ENCODE measurements at places on chromosomes 1 and 21. TPM values are rescaled to one million over a fixed set of nuclear protein-coding genes. Genes with fewer than 3 reads are reported as not detected.
A peak's percentile ranks its signal among the peaks of the same experiment; 100 is the strongest.

- H3K36me3 ChIP-seq, result no peaks in the 10 kb centered on the region
- H3K4me3 ChIP-seq, result no peak overlapping the region
- no peak overlapping the region for H3K27ac ChIP-seq
- DNase-seq, result peak; percentile 27
Observed at GRCh38 chr1:119288751-119289150, 79.8 kb upstream of the HAO2 start.

- H3K4me1 ChIP-seq, result no peaks in the 10 kb centered on the region
- no peak overlapping the region for H3K27ac ChIP-seq
- H3K27me3 ChIP-seq, result peaks cover 8% of the 10 kb centered on the region
- no peaks in the 10 kb centered on the region for H3K36me3 ChIP-seq
- DNase-seq, result no peak
Observed at GRCh38 chr21:43286196-43286595, 117.4 kb downstream of the CRYAA start.

DNA sequence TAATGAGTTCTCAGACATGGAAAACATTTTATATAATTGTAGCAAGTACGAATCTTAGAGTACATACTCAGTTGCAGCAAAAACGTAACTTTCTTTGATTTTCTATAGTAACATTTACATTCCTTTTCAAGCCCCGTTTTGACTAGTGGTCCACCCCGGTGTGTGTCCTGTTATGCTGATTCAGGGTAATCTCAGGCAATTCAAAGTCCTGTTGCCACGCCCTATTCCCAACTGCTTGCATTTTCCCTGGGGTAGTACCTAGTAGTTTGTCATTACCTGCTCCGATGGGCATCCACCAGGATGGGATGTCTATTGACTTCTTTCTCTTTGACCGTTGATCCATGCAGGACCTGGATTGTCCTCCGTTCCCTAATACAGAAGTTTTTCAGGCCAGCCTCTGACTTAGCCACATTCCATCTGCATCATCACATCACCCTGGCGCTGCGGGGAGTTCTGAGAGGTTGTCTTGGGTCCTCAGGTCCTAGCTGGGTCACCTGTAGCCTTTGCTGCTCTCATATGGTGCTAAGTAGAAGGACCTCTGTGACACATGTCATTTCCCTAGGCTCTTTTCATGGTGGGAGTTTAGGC lies 15.0 kb upstream of the FCAMR start:
- no peak overlapping the region for H3K4me3 ChIP-seq
- no peak overlapping the region for H3K27ac ChIP-seq
- peaks cover 13% of the 10 kb centered on the region for H3K4me1 ChIP-seq
- H3K36me3 ChIP-seq, result no peaks in the 10 kb centered on the region

- no peaks in the 10 kb centered on the region for H3K36me3 ChIP-seq
- peaks cover 55% of the 10 kb centered on the region for H3K27me3 ChIP-seq
- no peak overlapping the region for H3K4me3 ChIP-seq
- DNase-seq, result no peak
- no peaks in the 10 kb centered on the region for H3K4me1 ChIP-seq
- no peak overlapping the region for H3K27ac ChIP-seq
Observed at GRCh38 chr1:17377325-17377953, 5.4 kb downstream of the PADI6 start.

- peaks cover 2% of the 10 kb centered on the region for H3K27me3 ChIP-seq
- peak overlapping the region; percentile 70 for H3K4me3 ChIP-seq
- peaks cover 82% of the 10 kb centered on the region for H3K4me1 ChIP-seq
- peak; percentile 82 for DNase-seq
Observed at GRCh38 chr1:201636510-201636971, 97.6 kb downstream of the NAV1 start.

GRCh38 chr1:75765697-75766355 lies 20.2 kb upstream of the RABGGTB start:
- H3K27me3 ChIP-seq, result no peaks in the 10 kb centered on the region
- DNase-seq, result peak; percentile 80
- peak overlapping the region; percentile 69 for H3K4me3 ChIP-seq
- peaks cover 9% of the 10 kb centered on the region for H3K36me3 ChIP-seq
- H3K27ac ChIP-seq, result peak overlapping the region; percentile 92

GRCh38 chr1:31214316-31215064 lies 25.2 kb downstream of the NKAIN1 start:
- peaks cover 21% of the 10 kb centered on the region for H3K27me3 ChIP-seq
- peaks cover 16% of the 10 kb centered on the region for H3K36me3 ChIP-seq
- no peaks in the 10 kb centered on the region for H3K4me1 ChIP-seq
- H3K27ac ChIP-seq, result no peak overlapping the region

DNA sequence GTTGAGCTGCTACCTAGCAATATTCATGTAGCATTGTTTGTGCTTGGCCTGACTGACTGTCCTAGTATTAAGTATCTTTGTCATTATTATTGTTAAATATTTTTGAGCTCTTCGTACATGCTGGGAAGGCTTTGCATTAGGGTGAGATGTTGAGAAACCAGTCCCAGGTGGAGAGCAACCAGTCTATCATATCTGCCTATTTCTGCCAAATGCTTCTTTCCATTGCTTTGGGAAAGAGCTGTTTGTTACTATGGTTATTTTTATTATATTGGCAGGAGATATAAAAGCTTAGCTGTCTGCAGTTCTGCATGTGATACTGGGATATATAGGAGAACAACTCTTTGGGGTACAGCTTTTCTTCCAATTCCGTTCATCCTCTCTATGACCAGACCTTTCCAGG lies 85.1 kb downstream of the CLDN17 start:
- DNase-seq, result no peak
- peaks cover 4% of the 10 kb centered on the region for H3K36me3 ChIP-seq
- H3K27me3 ChIP-seq, result no peaks in the 10 kb centered on the region
- H3K4me3 ChIP-seq, result no peak overlapping the region

DNA sequence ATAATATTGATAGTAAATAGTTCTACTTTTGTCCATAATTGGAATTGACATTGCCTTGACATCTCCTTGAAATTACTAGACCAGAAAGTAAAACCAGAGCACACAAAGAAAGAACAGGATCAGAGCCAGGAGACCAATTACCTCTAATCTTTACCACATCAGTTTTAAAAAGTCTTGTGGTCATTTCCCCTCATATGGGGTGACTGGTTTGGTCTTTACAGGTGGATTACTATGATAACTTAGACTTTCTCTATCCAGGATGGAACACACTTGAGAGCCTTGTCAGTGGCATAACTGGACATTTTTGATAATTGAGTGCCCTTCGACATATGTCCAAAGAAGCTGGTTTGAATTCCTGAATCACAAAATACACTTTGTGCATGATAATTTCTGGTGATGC lies 1148.1 kb upstream of the NCAM2 start:
- H3K4me3 ChIP-seq, result no peak overlapping the region
- H3K36me3 ChIP-seq, result peaks cover 2% of the 10 kb centered on the region
- no peak for DNase-seq
- no peaks in the 10 kb centered on the region for H3K27me3 ChIP-seq
- no peak overlapping the region for H3K27ac ChIP-seq

- no peaks in the 10 kb centered on the region for H3K36me3 ChIP-seq
- H3K4me3 ChIP-seq, result no peak overlapping the region
- no peak overlapping the region for H3K27ac ChIP-seq
- DNase-seq, result no peak
Observed at GRCh38 chr1:3071565-3072390, 2.8 kb downstream of the PRDM16 start.

DNA sequence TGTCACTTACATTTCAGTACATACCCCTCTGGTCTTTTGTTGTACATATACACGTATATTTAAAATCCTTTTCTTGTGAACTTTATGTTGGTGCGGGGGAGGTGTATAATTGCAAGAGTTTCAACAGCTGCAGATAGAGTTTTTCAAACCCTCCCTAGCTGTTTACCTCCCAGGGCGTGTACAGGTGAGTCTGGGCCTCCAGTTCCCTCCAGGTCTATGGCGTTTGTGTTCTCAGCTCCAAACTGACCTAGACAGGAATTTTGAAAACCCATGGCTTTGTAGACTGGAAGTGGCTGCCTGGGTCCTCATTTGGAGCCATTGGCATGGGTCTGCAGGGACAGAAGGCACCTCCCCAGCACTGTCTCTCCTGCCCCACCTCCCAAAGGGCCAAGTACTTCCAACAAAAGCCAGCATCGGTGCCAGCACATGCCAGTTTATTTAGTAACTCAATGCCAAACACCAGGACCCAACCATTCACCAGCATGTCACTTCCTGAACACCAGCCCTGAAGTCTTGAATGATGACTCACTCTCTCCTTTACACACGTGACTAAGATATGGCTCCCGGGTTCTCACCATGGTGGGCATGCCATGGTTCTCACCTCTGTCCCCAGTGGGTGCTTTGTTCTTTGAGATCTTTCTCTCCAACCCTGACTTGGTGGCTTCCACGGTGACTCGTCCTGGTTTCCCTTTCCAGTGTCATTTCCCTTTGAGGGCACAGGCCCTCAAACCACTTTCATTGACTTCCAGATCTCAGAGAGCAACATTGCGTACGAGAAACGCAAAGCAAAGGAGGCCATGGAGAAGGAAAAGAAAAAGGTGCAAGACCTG lies 57.3 kb upstream of the EFHD2 start:
- peaks cover 64% of the 10 kb centered on the region for H3K4me1 ChIP-seq
- H3K4me3 ChIP-seq, result peak overlapping the region; percentile 32
- DNase-seq, result peak; percentile 73
- H3K27me3 ChIP-seq, result no peaks in the 10 kb centered on the region
- peak overlapping the region; percentile 79 for H3K27ac ChIP-seq

DNA sequence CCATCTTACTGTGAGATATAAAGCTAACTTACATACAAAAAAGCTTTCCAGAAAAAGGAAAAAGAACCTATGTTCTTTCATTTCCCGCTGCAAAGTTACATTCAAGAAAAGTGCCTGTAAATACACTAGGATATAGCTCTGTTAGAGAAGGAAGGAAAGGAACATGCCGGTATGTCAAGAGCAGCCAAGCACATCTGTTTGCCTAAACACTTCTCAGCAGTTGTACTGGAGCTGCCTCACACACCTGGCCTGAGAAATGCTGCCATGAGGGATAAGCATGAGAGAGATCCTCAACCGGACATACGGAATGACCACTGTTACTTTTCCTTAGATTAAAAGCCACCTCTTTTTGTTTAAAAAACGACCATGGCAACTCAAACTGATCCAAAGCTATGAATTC lies 189.7 kb downstream of the RERE start:
- peaks cover 69% of the 10 kb centered on the region for H3K4me1 ChIP-seq
- H3K36me3 ChIP-seq, result peaks cover 5% of the 10 kb centered on the region
- no peak for DNase-seq
- no peak overlapping the region for H3K4me3 ChIP-seq
- H3K27me3 ChIP-seq, result peaks cover 2% of the 10 kb centered on the region

DNA sequence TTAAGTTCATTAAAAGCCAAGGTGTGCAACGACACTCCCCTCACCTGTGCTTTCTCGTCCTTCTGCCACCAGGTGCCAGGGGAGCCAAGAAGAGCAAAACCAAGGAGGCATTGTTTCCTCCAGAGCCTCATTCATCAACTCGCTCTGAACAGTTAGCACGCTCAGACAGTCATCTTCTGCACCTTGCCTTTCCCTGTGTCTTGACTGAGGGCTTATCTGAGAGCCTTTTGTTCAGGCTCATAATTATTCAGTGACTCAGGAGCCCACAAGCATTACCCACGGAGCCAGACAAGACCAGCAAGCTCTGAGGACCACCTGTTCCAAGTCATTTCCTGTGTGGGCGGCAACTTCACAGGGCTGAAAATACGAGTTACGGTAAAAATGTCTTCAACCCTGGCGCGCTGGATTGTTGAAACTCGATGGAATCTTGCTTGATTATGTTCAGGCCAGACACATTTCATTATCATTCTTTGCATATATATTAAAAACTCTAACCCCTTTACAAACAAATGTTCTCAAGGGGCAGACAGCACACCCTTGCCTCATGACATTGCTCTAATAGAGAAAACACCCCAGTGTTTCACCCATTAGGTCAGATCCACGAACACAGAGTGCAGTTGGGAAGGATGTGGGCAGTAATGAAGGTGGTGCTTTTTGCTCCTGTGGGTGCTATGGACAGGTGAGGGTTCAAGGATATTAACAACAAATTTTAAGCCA lies 89.7 kb upstream of the RUNX1 start:
- H3K27me3 ChIP-seq, result no peaks in the 10 kb centered on the region
- DNase-seq, result peak; percentile 57
- H3K4me1 ChIP-seq, result peaks cover 63% of the 10 kb centered on the region
- peak overlapping the region; percentile 67 for H3K27ac ChIP-seq
- H3K36me3 ChIP-seq, result no peaks in the 10 kb centered on the region

GRCh38 chr1:84492726-84493125 lies 13.5 kb upstream of the SPATA1 start:
- no peak overlapping the region for H3K27ac ChIP-seq
- H3K36me3 ChIP-seq, result peaks cover 27% of the 10 kb centered on the region
- DNase-seq, result no peak
- H3K27me3 ChIP-seq, result no peaks in the 10 kb centered on the region
- peaks cover 16% of the 10 kb centered on the region for H3K4me1 ChIP-seq

- H3K27me3 ChIP-seq, result no peaks in the 10 kb centered on the region
- H3K27ac ChIP-seq, result peak overlapping the region; percentile 2
- H3K36me3 ChIP-seq, result peaks cover 3% of the 10 kb centered on the region
- no peak overlapping the region for H3K4me3 ChIP-seq
- H3K4me1 ChIP-seq, result peaks cover 44% of the 10 kb centered on the region
Observed at GRCh38 chr1:42282867-42283583, 52.0 kb downstream of the FOXJ3 start.

GRCh38 chr1:87599569-87599968 lies 270.9 kb downstream of the LMO4 start:
- no peak overlapping the region for H3K4me3 ChIP-seq
- no peak for DNase-seq
- no peak overlapping the region for H3K27ac ChIP-seq
- no peaks in the 10 kb centered on the region for H3K36me3 ChIP-seq
- H3K27me3 ChIP-seq, result peaks cover 6% of the 10 kb centered on the region

Gene DRAXIN
- total RNA-seq, result not detected

Gene FMO3
- not detected for total RNA-seq

Gene PTPN7
- not detected for total RNA-seq

Gene RAB13
- 119 TPM for total RNA-seq

Gene FOXD3
- total RNA-seq, result not detected

Gene TIAM1
- total RNA-seq, result not detected

Gene HECTD3
- 33.1 TPM for total RNA-seq

Gene GPR153
- total RNA-seq, result 7.6 TPM

Data from HFFc6 (cell line).